ENCODE measurements at places on chromosomes 2 and 18.

DNA sequence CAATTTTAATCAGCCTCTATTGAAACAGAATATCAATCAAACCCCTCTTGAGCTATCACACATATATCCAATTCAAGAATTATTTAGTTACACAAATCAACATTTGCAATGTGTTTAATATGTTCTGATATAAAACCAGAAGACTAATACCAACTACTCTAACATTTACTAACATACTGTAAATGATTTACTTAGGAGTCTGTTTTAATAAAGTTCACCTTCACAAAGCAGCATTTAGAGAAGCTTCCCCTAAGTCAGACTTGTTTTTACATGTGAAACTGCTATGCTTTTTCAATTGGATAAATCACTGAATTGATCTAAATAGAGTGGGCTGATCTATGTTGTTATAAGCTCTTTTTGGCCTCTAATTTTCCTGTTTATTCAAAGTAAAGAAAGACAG, 18.3 kb downstream of the COL4A3 start:
- DNase-seq = no peak

DNA sequence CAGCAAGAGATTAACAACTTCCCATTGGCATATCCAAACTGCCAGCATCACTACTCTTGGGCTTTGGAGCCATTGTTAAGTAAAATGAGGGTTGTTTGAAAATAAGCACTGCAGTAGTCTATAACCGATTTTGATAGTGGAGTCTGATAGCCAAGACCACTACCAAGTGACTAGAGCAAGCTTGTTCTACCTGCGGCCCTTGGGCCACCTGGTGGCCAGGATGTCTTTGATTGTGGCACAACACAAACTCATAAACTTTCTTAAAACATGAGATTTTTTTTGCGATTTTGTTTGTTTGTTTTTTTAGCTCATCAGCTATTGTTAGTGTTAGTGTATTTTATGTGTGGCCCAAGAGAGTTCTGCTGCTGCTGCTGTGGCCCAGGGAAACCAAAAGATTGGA, 11.0 kb downstream of the UBE2E3 start:
- DNase-seq = no peak

GRCh38 chr2:62685256-62685655, 20.3 kb upstream of the EHBP1 start:
- DNase-seq = no peak

DNA sequence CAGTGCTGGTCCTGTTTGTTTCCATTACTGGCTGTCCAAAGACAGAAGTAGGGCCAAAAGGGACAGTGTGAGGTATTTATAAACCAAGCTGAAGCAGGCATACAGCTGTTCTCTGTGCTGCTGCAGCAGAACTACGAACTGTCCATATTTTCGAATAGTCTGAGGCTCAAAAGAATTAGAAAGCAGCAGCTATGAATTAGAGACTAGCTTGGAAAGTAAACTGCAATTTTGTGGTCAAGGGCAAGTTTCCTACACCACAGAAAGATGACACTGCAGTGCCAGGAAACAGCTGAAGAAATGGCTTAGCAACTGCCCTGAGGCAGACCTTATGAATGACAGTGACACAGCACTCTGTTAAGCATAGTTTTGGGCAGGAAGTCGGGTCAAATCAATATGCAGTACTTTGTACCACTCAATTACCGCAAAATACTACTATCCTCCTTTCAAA, 125.3 kb downstream of the TMEM131 start:
- no peak for DNase-seq

DNA sequence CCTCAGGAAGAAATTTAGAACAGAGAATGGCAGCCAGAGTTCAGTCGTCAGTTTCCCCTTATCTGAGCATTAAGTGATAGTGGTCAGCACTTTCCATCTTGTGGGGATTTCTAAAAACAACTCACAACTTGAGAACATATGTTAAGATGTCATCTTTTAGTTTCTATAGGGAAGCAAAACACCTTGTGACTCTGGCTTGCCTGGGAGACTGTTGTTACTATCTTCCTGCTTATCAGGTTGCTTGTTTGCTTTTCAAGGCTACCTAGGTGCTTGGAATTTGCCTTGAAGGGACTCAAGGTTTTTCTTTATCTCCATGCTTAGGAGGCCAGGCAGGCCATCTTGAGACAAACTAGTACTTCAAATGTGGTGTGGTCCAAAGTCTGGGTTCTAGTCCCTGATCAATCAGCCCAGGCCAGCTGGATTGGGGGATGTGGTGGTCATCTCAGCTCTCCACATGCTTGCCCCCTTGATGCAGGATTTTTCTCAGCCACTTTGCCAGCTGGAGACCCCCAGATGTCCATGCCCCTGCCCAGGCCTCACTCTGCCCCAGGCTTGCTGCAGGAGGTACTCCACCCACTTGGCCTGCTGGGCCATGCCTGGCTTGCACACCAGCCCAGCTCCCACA, 125.9 kb downstream of the LYPD1 start:
- no peak for DNase-seq

DNA sequence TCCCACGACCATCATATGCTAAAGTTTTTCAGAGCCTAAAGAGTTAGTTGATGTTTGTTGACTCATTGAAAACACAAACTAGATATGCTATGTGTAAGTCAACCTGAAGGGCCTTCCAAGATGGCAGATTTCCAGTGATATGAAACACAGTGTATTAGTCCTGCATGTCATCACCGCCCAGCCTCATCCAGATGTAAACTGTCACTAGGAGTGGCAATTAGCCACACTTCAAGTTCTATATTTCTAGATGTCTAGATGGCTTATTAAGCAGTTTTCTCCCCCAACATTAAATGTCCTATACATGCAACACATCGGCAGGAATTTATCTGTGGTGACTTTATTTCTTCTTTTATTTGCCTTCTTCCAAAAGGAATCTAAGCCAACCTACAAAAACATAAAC, 444.1 kb upstream of the SMIM21 start:
- DNase-seq = no peak

GRCh38 chr18:36392979-36393287, 95.4 kb downstream of the FHOD3 start:
- no peak for DNase-seq

GRCh38 chr18:77517901-77518300, 268.3 kb downstream of the GALR1 start:
- no peak for DNase-seq

DNA sequence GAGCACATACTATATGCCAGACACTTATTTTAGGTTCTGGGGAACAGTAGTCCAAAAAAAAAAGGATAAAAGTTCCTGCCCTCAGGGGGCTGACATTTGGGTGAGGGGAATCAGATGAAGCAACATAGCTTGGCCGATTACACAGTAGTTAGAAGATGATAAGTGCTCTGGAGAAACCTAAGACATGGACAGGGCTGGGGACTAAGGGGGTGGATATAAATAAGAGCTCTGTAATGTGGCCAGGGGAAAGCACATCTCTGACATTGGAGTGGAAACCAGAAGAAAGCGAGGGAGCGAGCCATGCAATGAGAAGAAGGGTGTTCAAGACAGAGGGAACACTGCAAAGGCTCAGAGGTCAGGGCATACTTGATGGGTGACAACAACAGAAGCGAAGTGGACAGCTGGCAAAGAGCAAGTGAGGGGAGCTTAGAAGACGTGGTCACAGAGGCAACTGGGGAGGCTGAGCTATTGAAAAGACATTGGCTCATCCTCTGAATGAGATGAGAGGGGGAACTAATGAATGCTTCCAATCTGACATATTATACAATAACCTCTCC, 11.4 kb downstream of the TMEM182 start:
- no peak for DNase-seq

DNA sequence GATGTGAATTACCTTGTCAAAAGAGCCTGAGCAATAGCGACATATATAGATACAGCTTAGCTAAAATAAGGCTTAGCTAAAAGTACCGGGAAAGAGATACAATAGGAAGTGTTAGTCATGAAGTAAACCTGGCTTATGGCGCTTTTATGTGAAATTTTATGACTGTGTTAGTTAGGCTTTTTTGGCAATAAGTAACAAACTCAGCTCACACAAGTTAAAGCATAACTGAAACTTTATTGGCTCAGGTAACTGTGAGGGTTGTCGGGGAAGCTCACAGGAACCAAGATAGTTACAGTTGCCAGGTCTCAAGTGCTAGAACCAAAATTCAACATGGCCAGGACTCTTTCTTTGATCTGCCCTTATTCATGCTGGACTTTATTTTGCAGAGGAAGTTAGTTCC, 925.0 kb upstream of the GYPC start:
- DNase-seq = no peak

DNA sequence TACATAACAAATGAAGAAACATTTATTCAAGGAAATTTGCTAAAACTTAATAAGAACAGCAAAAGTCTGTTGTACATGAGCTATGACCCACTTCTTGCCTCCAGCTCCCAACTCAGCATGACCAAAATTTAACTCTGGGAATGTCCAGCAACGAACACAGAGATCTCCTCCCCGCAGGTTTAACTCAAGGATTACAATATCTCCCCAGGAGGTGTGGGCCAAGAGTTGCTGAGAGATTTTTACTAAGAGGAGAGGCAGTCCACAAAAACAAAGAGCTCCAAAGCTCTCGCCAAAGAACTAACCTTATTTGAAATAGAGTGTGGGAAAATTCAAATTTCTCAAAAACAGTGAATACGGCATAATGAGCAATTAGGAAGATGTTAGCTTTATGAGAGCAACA, 318.5 kb downstream of the GRB14 start:
- no peak for DNase-seq

DNA sequence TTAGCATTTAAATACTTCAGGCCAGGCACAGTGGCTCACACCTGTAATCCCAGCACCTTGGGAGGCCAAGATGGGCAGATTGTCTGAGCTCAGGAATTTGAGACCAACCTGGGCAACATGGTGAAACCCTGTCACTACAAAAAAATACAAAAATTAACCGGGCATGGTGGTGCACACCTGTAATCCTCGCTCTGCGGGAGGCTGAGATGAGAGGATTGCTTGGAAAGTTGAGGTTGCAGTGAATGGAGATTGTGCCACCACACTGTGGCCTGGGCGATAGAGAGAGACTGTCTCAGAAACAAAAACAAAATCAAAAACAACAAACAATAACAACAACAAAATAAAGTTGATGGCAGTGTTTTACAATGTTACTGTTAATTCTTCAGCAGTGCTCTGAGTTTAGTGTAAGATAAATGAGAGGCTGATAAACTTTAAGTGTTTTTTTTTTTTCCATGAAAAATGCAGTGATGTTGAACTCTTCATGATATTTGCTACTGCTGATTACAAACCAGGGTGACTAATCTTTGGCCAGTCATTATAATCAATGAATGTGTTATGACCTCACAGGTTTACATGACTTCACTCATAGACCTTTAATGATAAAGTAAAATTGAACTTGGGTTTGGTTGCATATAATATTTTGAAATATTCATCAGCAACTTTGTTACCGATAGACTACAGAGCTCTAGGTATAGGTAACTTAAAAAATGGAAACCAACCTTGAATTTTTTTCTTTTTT, 2.5 kb downstream of the ITGAV start:
- no peak for DNase-seq

DNA sequence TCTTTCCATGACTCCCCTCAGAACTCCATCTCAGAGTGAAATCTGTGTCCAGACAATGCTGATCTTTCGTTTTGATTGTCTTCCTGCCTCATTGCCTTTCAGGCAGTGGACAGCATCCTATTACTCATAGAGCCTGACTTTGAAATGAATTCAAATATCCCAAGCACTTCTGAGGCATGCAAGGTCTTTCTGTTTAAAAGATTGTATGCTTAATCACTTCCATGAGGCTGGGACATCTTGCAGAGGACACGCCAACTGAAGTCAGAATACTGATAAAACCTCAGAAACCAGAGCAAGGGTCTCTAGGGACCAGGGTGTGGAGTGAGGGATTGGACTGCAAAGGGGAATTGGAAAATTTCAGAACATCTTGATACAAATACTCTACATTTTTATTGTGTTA, 836.5 kb upstream of the ID2 start:
- no peak for DNase-seq

DNA sequence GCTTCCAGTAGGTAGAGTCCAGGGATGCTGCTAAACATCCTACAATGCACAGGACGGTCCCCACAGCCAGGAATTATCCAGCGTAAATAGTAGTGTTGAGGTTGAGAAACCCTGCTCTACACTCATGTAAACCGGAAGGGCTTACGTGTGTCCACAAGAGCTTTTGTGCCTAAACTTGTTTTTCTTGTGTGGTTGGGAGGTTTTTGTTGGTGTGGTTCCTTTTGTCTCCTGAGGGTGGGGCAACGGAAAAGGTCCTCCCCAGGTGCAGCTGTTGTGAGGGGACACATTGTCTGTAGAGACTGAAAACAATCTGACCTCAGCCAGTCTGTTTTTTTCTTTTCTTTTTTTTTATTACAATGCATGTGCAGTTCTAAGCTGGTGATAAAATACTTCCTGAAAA, 72.7 kb upstream of the MGAT5 start:
- no peak for DNase-seq

DNA sequence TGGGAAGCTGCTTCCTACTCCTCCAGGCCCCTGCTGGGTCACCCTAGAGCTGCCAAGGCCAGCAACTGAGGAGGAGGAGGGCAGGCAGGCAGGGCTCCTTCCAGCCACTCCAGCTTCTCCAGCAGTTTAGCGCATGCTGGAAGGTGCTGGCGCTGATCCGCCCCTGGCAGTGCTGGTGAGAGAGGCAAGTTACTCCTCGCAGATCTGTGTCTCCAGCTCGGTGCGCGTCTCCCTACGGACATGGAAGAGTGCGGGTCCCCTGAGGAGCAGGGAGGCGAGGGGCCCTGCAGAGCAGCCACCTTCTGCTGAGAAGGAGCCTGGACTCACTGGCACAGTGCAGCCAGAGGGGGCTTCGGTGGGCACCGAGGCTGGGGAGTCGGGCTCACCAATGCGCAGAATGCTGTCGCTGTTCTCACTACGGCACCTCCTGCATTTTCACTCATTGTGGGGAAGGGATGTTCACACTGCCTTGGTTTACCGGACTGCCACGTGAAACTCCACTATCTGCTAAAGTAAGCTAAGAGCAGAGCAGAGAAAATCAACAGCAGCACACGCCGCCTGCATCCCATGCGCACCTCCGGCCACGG, 206.0 kb downstream of the HDAC4 start:
- DNase-seq = no peak

DNA sequence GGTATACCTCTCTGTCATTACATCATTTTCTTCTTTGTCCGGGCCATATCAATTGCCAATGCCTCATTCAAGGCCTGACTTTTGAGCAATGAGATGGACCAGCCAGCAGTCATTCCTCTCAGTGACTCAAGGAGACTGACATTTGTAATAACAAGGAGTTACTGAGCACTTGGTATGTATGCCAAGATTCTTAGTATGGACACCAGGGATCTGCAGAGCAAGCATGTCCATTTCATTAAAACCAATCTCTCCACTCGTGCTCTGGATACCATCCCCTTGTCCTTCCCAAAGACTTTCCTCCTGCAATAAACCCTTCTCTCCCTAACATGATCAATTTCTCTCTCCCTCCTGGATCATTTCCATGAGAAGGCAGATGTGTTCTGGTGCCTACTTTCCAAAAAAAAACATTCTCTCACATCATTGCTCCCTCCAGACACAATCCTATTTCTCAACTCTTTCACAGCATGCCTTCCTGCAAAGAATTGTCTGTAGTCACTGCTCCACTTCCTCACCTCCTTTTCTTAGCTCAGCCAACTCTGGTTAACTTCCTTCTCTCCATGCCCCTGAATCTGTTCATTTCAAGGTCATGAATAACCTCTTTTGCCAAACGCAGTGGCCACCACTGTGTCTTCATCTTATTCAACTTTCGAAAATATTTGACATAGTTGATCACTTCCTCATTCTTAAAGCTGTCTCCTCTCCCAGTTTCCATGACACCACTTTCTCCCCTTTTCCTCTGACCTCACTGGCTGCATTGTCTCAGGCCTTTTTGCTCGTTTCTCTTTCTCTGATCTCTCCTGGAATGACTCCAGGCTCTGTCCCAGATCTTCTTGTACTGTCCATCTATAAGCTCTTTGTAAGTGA, 102.8 kb upstream of the CYP1B1 start:
- DNase-seq = no peak

GRCh38 chr2:215880970-215881369, 132.4 kb downstream of the MREG start:
- no peak for DNase-seq
